CD4-positive, alpha-beta T cell treated with Interleukin-4 for 1 hour (primary cell): ENCODE measurements at places on chromosomes 4 and X.

GRCh38 chr4:153788051-153788412, 851 bp downstream of the SFRP2 start:
- DNase-seq: no peak

DNA sequence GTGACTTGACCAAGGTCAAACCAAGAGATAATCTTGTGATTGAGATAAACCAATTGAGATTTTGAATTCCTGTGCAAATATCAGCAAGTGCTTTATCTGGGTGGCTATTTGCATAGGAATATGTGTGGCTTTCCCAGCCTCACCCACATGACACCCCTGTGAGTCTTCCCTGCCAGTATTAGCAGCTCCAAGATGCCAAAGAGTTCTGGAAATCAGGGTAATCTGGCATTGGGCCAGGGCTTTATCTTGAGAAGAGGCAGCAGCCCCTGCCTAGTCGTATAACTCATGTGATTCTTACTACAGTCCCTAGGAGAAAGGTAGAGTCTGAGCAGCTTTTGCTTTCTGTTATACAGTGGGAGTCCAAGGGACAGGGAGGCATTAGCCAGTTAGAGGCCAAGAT, 87.7 kb downstream of the RLIM start:
- DNase-seq: no peak

DNA sequence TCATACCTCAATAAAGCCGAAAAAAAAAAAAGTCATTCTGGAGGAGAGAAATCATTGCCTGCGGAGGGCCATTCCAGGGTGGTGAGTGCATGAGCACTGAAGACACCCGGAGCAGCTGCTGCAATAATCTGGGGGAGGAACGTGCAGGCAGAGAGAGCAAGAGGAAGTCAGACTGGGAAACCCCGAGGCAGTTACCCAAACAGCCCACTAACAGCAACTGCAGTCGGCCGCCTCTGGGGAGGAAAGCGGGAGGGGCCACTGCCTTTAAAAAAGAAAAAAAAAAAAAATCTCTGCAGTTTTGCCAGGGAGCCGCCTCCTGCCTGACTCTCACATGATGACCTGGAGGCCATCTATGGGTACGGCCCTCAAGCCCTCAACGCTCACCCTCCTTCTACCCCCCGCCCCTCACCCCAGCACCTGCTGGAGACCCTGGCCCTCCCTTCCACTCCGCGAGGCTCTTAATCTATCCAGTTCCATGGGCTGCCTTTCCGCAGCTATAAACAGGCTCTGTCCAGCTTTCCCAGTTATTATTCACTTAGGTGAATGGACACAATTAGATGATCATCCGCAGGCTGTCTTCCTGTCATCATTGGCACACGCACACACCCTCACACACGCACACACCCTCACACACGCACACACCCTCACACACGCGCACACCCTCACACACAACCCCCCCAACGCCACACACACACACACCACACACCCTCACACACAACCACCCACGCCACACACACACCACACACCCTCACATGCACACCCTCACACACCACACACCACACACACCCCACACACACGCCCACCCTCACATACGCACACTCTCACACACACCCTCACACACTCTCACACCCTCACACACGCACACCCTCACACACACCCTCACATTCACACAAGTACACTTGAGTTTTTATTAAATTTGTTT, 3.4 kb upstream of the AVPR2 start:
- DNase-seq: peak; percentile 81

DNA sequence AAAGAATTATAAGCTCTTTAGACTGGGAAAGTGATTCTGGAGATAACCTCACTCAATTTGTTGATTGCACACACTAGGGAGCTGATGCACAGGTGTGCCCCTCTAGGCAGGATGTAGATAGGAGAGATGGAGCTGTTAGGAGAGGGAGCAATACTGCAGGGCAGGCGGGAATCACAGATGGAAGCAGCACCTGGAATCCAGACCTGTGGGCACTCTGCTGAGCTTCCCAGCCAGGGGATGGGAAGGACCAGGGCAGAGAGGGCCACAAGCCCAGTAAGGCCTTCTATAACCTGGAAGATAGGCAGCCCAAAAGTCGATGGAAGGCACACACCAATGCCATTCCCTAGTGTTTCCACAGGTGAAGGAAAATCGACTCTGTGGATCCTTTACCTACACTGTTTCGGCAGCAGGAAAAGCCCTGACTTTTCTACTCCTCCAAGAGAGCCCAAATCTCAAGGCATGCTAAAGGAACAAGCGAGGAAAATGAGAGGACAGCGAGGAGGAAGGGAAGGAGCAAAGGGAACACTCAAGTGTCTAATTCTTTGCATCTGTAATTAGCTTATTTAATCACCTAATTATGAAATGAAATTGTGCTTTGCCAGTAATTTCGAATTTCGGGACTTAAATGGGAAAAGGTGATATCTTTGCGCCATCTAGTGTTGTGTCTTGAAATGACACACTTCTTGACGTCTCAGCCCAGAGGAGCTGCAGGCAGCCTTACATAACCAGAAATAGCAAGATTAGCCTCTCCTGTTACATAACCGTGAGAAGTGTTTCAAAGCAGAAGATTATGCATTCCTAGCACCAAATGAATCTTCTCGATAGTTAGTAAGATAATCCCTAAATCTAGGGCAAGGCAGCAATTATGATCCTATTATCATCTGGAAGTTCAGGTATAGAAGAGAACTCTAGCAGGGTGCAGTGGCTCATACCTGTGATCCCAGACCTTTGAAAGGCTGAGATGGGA, 31.0 kb upstream of the TLR3 start:
- DNase-seq: peak; percentile 38

GRCh38 chr4:147863808-147864472, 132.1 kb downstream of the ARHGAP10 start:
- DNase-seq: no peak

DNA sequence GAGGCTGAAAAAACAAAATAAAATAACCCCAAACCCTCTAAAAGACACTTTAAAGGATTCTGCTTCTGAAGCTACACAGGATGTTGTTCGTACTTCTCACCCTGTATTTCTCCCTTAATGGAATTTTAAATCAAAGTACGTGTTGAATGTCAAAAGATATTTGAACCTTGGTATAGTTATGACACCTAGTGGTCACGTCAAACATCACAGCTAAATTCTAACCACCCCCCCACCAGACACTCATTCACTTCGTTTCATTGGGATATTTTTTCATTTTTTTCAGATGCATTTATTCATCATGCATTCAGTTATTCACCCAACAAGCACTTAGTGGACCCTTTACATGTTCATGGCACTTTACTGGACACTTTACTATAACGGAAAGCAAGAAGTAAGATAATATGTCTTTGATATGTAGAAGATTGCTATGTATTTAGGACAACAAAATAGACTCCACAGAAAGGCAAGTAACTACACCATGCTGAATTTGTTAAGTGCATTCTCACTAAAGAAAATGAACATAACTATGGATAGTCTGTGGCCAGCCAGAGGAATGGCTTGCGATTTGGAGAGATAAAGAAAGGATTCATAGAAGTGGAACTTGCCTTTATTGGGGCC, 62.5 kb upstream of the GPR174 start:
- DNase-seq: peak; percentile 39

- DNase-seq: no peak
These were observed 14.0 kb downstream of the ARHGEF6 start for GRCh38 chrX:136766785-136767103.

GRCh38 chr4:168781341-168781740, 228.7 kb downstream of the CBR4 start:
- DNase-seq: no peak

DNA sequence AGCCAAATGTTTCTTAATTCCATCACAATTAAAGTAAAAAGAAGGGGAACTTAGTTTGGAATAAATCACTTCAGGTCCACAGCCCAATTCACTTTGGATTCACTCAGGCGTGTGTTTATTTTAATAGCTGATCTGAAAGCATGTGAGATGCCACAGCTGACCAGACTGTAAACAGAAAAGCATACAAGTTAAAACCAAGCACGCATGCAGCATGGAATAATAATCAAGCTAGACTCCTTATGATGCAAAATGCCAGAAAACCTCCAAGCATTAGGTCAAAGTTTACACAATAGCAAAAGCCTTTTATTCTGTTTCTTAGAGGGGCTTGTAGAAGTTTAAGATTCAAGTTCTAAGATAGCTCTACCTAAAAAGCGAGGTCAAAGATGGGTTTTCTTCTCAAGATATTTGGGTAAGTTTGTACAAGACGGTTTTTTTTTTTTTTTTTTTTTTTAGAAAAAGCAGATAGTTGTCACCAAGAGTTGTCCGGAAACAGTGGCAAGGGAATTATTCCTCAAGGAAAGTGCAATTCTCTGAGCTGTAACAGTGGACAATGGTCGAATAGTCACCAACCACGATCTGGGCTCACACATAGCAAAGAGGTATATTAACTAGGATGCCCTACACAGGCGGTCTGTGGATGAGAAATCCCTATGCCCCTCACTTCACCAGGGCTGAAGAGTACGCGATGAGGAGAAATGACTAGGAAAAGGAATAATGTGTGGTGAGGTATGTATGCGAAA, 763 bp upstream of the PRRG1 start:
- no peak for DNase-seq

DNA sequence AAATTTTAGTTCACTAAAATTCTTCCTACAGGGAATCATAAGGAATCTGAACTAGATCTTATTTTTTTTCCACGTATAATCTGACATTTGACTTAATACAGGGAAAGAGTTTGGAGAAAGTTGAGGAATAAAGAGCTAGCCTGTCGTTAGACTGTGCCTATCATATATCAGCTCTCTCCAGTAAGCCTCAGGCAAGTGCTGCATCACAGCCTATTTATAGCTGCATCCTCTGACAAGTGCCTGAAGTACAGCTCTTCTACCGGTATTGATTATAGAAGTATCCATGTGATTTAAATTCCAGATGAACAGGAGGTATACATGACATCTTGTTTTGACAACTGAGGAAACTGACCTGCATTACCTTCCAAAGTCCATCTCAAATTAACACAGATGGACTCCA, 248.9 kb downstream of the TLL1 start:
- no peak for DNase-seq

- no peak for DNase-seq
These were observed 211.5 kb downstream of the DHX15 start for GRCh38 chr4:24372881-24373280.

GRCh38 chr4:173494013-173494970, 35.7 kb downstream of the HAND2 start:
- DNase-seq: peak; percentile 64

- no peak for DNase-seq
These were observed 58.9 kb upstream of the NXF3 start for GRCh38 chrX:103151799-103152198.

- peak; percentile 50 for DNase-seq
These were observed 55.0 kb upstream of the PAK3 start for GRCh38 chrX:111041018-111041462.

DNA sequence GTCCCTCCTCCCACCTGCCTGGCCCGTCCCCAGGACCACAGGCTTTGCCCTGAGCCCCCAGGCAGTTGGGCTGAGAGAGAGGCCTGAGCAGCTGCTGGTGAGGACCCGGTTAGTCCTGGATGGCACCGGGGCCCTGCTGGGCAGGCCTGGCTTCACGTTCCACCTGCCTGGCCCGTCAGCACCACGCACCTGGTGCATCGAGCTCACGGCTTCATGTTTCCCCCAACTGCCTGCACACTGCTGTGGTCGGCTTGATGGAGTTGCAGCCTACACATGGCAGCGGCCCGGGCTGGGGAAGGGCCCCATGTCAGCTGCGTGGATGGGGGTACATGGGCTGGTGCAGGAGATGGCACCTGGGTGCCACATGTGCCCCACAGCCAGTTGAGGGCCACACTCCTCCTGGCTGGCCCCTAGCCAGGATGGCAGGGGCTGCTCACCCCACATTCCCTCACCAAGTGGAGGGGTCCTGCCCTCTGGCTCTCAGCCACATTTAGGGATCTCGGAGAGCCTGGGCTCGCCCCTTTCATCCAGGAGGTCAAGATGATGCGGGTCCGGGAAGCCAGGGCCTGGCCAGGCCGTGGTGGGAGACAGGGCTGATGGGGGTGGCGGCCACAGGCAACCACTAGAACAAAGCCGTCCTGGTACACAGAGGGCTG, 28.5 kb downstream of the NKX1-1 start:
- DNase-seq: no peak

DNA sequence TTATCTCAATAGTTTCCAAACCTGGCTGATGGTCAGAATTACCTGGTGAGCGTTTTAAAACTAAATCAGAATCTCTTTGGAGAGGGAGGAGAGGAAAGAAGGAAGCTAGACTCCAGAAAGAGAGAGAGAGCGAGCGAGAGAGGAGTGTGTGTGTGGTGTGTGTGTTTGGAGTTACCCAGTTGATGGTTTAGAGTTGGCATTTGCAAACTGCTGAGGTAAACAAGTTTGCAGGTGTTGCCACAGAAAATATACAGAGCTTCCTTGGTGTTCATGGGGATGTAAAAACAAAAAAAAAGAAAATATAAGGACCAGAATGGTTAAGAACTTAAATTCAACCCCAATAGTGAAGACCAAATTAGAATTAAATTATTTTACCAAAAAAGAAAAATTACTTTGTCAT, 26.4 kb upstream of the LAP3 start:
- DNase-seq: no peak

- peak; percentile 18 for DNase-seq
These were observed at the start of gene EDA2R for GRCh38 chrX:66638591-66639500. TSS of gene EDA2R (minus strand) at chrX:66639078. CDS start at chrX:66616020, 23,058 bp downstream.

DNA sequence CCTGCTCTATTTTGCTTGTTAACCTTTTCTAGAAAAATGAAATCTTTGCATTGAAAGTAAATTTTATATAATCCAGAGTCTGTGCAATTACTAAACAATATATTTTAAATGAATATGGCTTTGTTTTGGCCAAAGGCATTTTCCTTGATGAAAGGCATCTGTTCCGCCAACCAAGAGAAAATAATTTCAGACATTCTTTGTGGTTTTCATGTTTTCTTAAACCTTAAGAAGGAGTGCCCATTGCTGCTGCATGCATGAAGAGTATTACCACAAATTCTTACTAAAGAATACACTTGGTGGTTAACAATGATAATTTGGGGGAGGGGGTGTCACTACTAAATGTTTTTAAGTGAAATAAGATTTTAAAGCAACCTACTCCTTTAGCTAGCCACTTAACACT, 2.7 kb upstream of the PDGFC start:
- DNase-seq: no peak

DNA sequence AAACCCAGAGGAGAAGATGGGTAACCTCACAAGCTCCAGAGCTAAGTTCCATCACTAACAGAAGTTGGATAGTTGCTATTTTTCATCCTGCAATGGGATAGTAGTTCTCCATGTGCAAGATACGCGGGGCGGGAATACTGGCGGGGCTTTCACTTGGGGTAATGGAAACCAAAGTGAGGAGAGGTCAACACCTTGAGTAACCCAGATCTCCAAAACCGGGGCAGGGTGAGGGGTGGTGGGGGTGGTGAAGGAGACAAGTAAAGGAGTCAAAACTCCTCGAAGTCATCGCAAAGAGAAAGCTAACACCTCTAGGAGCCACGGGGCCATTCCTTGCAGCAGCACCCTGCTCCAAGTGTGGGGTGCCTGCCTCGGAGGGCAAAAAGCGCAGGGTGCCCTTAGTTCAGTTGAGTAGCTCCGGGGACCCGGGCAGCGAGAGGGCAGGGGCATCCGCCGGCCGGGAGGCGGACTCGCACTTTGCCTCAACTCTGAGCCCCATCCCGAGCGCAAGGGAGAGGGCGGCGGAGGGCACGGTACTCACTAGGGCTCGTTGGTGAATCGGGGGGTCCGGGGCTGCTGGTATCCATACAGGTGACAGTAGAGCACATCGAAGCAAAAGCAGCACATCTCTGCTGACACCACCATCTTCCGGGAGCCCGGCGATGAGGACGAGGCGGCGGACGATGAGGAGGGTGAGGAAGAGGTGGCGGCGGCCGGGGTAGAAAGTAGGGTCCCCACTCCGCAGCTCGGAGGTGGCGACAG, 645 bp downstream of the AMMECR1 start:
- peak; percentile 11 for DNase-seq
